ENCODE measurements at places on chromosomes 12 and 14.

- peak; percentile 14 for DNase-seq
Observed at GRCh38 chr14:63853831-63854293, 1.1 kb downstream of the SYNE2 start.

DNA sequence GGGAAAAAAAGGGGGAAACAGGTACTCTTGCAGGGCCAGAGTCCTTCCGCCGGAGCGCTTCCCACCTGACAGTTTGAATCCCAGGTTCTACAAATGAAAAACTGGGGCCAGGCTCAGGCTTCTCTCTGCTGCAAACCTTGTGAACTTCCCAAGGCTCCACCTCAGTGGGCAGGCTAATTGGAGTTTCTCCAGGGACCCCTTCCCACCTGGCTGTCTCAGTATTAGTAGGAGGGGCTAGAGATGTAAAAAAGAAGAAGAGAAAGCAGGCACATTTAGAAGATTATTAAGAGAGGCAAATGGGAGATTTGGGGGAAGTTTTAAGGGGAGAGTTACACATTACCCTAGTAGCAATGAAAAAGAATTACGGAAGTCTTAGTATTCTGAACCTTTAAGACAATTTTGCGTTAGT lies 20.0 kb upstream of the CLEC2D start:
- DNase-seq: no peak

DNA sequence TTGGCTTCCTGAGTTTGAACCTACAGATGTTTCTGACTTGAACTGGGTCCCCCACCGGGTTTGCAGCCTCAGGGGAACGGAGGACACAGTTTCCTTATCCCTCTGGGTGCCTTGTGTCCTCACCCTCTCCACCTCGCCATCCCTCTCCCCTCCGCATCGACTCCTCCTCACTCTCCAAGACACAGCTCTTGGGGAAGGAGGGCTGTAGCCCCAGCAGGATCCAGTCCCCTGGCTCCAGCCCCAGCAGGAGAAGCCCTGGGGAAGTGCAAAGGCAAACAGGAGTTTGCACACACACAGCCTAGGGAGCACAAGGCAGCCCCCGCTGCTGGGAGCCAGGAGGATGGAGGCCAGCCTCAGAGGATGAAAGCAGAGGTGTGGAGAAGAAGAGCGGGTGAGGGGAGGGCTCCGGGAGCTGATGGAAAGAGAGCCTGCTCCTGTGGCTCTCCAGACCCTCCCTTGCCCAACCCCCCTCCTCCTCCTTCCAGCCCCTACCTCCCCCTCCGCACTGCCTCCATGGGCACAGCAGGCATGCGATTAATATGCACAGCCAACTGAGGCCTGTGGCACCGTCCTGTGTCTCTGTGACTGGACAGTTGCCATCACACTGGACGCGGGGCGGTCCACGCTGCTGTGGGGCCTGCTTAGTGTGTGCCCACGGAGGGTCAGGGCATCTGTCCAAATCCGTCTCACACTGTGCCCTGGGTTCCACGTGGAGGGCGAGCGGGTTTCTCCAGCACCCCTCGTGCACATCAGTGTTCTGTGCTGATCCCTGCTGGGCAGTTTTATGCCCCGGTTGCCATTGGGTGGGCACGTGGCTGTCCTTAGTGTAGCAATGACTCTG lies 193.7 kb upstream of the DIO3 start:
- no peak for DNase-seq

DNA sequence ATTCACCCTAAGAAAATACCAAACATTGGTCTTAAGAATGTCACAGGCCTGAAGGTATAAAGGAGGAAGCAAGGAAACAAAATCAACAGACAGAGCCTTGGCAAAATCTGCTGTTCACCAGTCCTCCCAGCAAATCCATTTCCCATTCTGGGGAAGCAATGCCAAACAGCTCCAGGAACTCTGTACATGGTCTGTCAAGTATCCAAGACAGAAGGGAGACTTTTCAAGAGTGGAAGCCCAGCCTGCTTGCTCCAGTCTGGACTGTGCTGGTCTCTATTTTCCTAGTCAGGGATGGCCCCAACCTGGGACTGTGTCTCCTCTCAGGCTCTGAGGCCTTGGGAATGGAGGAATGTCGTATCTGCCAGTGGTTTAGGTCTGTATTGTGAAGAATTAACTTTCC lies 251.5 kb downstream of the DAD1 start:
- DNase-seq: no peak

DNA sequence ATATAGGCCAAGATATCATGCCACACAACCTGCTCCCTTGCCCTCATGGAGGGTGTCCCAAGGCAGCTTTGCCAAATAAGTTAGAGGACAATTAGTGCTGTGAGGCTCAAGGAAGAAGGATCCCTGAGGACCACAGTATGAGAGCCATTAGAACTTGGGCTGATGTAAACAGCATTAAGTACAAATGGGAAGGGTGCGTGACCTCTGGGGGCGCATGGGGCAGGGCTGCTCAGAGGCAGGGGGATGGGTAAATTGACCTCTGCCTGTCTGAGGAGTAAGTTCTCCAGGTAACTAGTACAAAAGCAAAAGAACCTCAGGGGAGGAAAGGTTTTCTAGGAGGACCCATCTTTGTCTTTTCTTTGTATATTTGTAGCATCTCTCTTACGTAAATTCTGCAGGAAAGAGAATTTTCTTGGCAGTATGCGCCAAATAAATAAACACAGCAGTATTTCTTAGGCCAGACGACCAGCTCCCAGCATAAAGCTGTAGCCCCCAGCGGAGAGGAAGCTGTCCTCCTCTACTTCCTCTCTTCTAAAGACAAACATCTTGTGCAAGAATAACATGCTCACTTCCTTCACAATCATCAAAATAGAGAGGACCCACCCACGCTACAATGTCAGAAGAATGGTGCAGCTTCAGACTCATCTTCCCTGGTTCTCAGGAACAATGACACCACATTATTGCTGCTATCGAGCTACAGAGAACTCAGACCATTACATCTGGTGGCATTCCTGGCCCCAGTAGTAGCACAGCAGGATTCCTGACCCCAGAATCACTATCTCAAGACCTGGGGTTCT lies 16.4 kb upstream of the VWF start:
- no peak for DNase-seq

- DNase-seq: no peak
Observed at GRCh38 chr12:131103669-131104462, 150.2 kb downstream of the ADGRD1 start.

DNA sequence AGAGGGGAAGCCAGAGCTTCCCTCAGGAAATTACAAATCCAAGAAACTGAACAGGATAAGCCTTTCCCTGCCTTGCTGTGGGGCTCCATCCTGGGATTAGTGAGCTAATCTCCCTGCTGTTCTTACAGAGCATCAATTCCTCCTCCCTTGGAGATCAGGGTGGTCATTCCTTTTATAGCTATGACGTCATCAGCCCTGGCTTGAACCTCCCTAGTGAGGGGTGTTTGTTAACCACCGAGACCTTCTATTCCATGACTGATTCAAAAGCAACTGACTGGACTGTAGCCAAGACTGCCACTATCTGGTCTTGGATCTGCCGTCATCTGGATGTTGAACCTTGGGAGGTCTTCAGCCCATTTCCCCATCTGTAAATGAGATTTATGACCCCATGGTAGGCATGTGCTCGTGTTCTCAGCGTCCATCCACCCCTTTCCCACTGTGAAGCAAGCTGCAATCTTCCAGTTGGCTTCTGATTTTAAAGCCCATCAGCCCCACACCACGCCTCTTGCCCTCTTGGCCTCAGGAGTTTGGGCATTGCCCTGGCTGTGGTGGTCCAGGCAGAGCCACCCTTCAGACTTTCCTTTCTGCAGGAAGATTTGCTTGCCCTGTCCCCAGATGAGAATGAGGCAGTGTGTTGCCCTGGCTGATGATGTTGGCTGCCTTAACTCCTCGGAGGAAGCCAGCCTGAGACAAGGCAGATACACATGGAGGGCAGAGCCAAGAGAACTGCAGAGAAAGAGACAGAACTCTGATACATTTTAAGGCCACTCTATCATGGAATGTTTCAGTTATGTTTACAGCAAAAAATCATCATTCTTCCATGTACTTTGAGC lies 59.6 kb upstream of the ACTN1 start:
- DNase-seq: no peak

DNA sequence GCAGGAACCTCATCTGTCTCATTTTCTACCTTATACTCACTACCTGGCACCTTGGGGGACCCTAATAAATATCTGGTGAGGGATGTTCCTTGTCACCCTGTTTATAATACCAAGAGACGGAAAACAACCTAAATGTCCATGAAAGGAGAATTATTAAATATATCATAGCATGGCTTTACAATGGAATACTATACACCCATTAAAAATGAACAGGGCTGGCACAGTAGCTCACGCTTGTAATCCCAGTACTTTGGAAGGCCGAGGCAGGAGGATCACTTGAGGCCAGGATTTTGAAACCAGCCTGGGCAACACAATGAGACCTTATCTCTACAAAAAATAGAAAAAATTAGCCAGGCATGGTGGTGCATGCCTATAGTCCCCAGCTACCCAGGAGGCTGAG lies 34.3 kb upstream of the SPPL3 start:
- DNase-seq: no peak

- no peak for DNase-seq
Observed at GRCh38 chr14:89317051-89317691, 99.9 kb downstream of the FOXN3 start.

DNA sequence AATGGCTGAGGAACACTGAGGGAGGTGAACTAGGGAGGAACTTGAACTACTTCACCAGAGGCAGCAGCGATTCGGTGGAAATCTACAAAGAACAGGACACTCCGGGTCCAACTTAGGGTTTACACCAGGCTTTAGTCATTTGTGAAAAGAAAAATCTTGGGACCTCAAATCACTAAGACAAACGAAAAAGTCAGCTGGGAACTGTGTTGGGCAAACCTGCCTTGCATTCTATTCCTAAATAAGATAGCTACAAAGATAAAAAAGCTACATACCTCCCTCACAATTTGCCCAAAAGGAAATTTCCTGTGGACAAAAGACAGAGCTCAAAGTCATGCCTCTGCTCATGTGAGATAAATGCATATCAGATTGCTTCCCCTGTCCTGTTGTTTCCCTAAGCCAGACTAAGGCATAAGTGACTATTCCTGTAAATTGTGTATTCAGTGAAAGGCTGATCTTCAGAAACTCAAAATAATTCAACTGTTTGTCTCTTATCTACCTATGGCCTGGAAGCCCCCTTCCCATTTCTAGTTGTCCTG lies 106.6 kb downstream of the APAF1 start:
- DNase-seq: no peak

GRCh38 chr12:46669720-46670119 lies 156.1 kb downstream of the SLC38A4 start:
- no peak for DNase-seq

DNA sequence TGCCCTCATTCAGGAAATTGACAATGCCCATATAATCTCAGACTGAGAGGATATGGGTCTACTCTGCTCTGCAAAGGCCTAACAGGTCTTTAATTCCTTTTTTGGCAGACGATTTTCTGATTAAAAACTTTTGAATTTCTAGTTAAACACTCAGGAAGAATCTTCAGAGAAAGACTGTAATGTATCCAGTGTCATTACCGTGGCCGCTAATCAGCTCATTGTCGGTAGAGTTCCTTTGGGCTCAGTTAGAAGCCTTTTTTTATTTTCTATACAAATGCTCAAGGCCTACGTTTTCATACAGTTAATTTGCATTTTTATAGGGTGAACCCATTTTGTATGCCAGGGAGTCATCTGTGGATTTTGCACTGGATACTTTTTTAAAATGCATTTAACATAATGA lies 549.9 kb downstream of the RPS29 start:
- DNase-seq: no peak

DNA sequence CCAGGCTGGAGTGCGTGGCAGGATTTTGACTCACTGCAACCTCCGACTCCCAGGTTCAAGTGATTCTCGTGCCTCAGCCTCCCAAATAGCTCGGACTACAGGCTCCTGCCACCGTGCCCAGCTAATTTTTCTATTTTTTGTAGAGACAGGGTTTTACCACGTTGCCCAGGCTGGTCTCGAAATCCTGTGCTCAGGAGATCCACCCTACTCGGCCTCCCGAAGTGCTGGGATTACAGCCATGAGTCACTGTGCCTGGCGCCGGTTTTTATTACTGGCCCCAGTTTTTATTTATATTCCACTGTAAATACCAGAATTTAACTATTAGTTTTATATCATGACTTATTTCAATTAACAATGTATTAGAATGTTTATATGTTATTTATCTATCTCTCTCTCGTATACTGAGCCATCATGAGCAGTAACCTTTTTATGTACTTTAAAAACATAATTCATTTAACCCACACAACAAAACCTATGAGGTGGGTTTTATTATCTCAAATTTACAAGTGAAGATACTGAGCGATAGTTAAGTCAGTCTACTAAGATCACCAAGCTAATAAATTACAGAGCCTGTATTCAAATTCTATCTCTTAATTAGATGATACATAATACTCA lies 47.8 kb downstream of the HECTD1 start:
- no peak for DNase-seq

DNA sequence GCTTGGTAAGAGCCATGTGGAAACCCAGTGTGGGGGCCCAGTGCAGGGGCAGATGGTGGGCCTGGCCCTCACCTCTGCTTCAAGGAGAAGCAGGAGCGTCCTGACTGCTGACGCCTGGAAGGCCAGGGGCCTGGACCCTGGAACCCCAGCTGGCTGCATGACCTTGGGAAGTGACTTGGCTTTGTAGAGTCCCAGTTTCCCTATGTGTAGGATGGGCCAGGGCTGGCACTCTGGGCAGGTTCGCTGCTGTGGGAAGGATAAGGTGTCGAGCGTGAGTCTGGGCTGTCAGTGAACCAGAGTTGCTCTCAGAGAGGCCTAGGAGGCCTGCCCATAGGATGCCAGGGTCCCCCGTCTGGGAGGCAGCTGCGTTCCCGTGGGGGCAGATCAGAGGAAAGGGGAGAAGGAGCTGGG lies 43.2 kb downstream of the TRAFD1 start:
- DNase-seq: no peak

- no peak for DNase-seq
Observed at GRCh38 chr12:126762150-126762549, 1504.8 kb upstream of the TMEM132C start.

DNA sequence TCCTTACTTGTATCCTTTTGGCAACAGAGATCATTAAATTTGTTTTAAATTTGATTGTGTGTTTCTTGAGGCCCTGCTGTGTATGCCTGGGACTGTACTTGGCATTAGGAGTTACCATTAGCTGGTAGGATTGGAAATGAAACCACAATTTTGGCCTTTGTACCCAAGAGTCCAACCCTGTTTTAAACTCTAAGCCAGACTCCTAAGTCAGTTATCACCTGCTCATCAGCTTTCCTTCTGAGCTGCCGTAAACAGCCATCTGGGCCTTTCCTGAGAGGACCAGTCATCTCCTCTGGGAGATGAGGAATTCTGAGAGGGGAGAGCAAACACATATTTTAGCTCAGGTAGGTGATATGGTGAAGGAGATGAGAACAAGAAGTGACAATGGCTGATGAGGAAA lies 74.3 kb upstream of the SRSF5 start:
- no peak for DNase-seq

Data from NCI-H1048 (cell line).